ENCODE measurements at places on chromosomes 11 and 22.

DNA sequence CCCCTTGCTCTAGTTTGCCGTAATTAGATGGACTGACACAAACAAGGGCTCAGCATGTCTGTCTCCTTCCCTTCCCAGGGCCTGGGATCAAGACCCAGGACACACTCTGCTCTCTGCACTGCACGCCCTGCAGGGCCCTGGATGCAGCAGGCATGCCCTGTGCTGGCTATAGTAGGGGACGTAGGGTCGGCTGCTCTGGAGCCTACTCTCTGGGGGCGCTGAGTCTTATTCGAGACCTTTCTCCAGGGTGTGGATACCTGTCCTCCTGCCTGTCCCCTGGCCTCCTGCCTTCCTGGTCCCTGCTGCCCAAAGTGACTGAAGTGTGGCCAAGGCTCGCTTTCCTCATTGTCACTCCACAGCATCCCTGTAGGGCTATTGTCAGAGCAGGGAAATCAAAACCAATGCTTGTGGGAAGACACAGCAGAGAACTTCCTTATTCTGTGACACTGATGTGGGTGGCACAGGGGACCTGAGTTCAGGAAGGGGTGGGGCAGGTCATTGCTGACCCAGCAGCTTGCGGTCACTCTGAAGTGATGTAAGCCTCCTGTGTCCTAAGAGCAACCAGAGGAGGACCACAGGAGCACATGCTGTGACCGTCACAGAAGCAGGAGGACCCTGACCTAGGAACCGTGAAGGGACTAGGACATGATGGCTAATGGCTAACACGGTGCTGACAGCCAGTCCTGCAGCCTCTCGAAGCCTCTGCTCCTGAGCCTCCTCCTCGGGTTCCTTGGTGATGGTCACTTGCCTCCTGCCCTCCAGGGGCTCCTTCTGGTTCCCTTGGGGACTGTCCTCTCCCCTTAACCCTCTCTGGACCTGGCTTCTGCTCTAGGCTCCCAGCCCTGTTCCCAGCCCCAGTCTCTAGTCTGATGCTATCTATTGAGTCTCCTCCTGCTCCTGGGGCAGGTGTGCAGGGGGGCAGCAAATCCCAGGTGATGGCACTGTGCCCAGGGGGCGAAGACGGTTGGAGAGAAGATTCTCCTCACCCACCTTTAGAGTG is 10.3 kb downstream of the APOBEC3A start:
- DNase-seq = no peak

- DNase-seq = no peak
These were observed 5.1 kb upstream of the TIRAP start for GRCh38 chr11:126277780-126278179.

DNA sequence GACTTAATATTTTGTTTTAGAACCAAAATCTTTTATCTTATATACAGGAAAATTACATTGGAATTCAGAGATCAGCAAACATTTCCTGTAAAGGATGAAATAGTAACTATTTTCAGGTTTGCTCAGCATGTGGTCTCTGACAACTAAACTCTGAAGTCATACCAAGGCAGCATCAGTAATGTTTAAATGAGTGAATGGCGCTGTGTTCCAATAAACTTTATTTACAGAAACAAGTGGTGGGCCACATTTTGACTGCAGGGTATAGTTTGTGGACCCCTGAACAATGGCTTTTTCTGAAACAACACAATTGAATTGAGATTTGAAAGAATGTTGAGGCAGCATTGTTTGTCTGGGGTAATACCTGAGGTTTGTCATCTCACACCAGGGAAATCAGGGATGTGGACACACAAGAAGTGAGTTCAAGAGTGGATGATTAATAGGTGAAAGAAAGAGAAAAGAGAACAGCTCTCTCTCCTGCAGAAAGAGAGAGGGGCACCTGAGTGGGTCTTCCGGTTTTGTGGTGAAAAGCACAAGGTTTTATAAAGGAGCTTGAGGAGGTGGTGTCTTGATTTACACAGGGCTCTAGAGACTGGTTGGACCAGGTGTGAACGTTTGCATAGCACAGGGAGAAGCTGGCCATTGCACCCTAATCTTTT is 113.5 kb upstream of the VPREB1 start:
- no peak for DNase-seq

GRCh38 chr11:73478737-73479347 is 102.6 kb downstream of the RELT start:
- peak; percentile 35 for DNase-seq

GRCh38 chr11:76265771-76266241 is 59.5 kb upstream of the WNT11 start:
- DNase-seq = no peak

GRCh38 chr11:73866586-73866996 is 10.1 kb downstream of the COA4 start:
- peak; percentile 89 for DNase-seq

GRCh38 chr11:57239348-57239747 is 2.3 kb upstream of the APLNR start:
- DNase-seq = no peak

- no peak for DNase-seq
These were observed 6.5 kb downstream of the PTDSS2 start for GRCh38 chr11:456533-456932.

- no peak for DNase-seq
These were observed 169.1 kb downstream of the NXPE2 start for GRCh38 chr11:114847306-114847975.

- no peak for DNase-seq
These were observed 14.6 kb downstream of the MS4A18 start for GRCh38 chr11:60739114-60739513.

- no peak for DNase-seq
These were observed 1.2 kb downstream of the MS4A4E start for GRCh38 chr11:60241786-60242185.

GRCh38 chr11:16395601-16396000 is 39.3 kb upstream of the SOX6 start:
- no peak for DNase-seq

- peak; percentile 50 for DNase-seq
These were observed 193.5 kb upstream of the PITPNB start for GRCh38 chr22:28112548-28113043.

DNA sequence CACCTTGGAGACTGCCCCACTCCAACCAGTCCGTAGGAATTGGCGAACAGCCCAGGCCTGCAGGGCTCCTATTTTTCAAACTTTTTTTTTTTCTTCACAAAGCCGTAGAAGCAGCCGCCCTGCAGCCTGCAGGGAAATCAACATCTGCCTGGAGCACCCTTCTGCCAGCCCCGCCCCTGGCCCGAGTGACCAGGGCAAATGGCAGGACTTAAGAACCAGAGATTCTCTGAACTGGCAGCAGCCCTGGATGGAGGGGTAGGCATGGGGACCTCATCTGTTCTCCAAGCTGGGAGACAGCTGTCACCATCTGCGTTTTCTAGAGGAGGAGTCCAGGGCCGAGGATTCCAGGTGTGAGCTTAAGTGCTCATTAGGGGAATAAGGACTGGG is 5.6 kb downstream of the SCN2B start:
- no peak for DNase-seq

- DNase-seq = no peak
These were observed 449.4 kb downstream of the NTM start for GRCh38 chr11:131819865-131820264.

- DNase-seq = no peak
These were observed 822 bp downstream of the RBX1 start for GRCh38 chr22:40951795-40952605.

GRCh38 chr22:43185860-43186261 is 1.1 kb downstream of the TTLL12 start:
- DNase-seq = no peak

Data from fibroblast of skin of abdomen (primary cell).